Stimulated activated CD8-positive, alpha-beta memory T cell treated with anti-CD3 and anti-CD28 coated beads, Interleukin-4, amount 100 ng/mL, for 1 hour (primary cell): ENCODE measurements at places on chromosomes 1 and 21.

DNA sequence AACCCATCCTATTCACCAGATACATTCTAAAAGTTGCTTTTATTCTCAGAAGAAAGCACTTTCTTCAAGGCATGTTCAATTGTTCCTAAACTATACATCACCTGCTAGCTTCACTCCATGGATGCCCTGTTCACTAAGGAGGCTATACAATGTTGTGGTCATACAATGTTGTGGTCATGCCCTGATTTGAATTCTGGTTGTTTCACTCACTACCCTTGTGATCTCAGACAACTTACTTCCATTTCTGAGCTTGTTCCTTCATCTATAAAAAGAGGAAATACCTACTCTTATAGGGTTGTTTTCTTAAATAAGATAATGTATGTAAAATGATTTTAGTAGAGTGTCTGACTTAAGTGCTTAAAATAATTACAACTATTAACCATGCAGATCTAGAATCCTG, 19.7 kb downstream of the EDEM3 start:
- DNase-seq: no peak

GRCh38 chr1:230832476-230832875, 35.8 kb downstream of the C1orf198 start:
- DNase-seq: no peak

- DNase-seq: no peak
These were observed 12.1 kb downstream of the POU2F1 start for GRCh38 chr1:167232801-167233200.

GRCh38 chr1:45796946-45797345, 6.5 kb upstream of the MAST2 start:
- no peak for DNase-seq

- DNase-seq: no peak
These were observed 27.6 kb upstream of the RD3 start for GRCh38 chr1:211519602-211520001.

- no peak for DNase-seq
These were observed 37.3 kb downstream of the NPHP4 start for GRCh38 chr1:5954964-5955363.

GRCh38 chr21:41170442-41170841, 2.5 kb downstream of the BACE2 start:
- DNase-seq: no peak

GRCh38 chr1:84583648-84584047, 9.4 kb upstream of the CTBS start:
- DNase-seq: no peak

GRCh38 chr1:53982034-53982762, 35.8 kb downstream of the LDLRAD1 start:
- DNase-seq: no peak

DNA sequence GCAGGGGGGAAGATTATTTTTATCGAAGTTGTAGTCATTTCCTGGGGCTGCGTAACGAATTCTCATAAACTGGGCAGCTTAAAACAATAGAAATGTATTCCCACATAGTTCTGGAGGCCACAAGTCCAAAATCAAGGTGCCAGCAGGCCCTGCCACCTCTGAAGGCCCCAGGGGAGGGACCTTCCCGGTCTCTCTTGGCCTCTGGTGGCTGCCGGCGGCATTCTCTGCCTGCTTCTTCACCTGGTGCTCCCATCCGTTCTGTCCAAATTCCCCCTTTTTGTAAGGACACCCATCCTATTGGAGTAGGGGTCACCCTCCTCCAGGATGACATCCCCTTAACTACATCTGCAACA, 92.8 kb downstream of the PDE9A start:
- DNase-seq: no peak
